Stimulated activated CD8-positive, alpha-beta memory T cell treated with anti-CD3 and anti-CD28 coated beads, Interleukin-4, amount 100 ng/mL, for 1 hour (primary cell): ENCODE measurements at places on chromosomes 5 and 9.

DNA sequence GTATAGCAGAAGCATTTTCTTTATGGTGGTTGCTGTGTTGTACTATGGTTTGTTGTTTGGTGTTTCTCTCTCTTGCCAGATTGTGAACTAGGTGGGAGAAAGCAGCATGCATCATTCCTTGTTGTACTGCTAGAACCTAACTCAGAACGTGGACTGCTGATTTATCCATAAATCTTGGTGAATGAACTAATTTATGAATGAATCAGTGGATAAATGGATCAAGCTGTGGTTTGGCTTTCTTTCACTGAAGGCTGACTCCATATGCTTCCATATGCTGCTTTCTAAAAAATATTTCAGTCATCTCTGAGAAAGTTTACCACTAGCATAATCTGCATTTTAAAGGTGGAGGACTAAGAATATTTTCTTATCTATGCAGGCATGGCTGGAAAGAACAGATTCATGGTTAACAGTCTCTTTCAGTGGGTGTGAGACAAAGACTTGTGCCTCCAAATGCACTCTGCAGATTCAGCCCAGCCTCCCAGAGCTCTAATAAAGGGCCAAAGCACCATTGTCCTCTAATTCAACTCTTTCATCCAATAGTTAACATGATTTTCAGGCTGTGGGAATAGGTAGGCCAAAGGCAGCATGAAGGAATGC is 237.7 kb downstream of the SH3GL2 start:
- no peak for DNase-seq

DNA sequence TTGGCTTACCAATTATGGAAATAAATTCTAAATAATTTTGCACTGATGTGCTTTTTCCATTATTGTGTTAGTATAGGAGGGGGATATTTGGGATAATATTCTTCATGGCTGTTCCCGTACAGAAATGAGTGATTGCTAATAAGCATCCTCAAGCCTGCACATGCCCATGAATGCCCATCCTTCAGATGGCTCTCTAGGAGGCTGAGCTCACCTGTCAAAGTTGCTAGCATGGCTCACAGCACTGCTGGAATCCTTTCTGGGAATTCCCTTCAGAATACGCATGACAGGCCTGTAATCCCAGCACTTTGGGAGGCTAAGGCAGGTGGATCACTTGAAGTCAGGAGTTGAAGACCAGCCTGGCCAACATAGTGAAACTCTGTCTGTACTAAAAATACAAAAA is 124.1 kb downstream of the NXNL2 start:
- DNase-seq, result no peak

DNA sequence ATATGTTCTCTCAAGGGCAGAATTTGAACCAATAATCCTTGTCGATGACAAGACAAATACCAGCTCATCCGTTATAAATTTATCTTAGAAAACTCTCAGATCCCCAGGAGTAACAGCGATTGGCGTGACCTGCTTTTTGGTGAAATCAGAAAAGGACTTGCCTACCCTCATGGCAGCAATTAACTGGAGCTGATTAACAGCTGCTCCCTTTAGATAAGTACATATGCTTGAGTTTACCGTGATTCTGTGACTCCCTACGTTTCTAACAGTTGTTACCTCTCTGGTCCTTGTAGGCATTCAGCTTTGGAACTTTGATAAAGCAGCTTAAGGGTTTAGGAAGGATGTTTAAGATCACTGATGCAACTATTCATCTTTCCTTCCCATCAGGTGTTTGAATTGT is 2.6 kb downstream of the INVS start:
- DNase-seq, result no peak

DNA sequence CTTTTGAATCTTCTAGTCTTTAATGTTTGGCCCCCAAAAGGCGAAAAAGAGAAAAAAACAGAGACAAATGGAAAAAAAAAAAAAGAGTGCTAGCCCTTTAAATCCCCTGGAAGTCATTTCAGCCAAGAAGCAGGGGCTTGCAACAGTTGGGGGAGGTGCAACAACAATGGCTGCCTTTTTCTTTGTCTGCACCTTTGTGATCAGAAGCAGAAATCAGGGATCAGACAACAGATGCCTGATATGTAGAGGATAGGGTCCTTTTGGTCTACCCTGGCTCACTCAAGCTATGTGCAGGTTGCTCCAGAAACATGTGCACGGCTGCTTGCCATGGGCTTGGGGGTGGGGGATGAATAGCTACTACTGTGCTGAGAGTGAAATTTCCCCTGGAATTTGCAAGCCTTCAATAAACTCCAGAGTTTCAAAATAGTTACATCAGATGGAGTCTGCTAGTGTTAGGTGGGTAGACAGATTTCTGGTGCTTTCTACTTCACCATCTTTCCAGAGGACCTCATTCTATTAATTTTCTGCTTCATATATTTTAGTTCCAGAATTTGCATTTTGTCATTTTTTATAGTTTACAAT is 150.9 kb downstream of the FGF18 start:
- DNase-seq, result no peak

DNA sequence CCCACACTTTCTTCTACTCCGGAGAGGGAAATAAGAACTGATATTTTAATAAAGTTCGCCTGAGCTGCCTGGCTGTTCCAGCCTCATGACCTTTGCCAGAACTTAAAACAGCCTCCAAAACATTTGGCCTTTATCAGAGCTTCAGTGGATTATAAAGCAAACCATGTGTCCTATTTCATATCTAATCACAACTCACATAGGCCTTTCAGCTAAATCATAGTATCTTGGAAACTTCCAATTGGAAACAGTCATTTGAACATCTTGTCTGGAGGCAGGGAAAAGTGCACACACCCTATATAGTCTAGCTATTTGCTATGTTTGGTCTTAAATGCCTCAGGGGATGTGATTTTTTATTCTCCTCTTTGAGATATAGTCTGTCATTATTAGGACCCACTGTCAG is 46.0 kb upstream of the FREM1 start:
- DNase-seq, result no peak

- DNase-seq, result no peak
Observed at GRCh38 chr5:147892696-147893296, 13.5 kb downstream of the C5orf46 start.

GRCh38 chr5:37549411-37549810 is 170.3 kb downstream of the WDR70 start:
- no peak for DNase-seq

- no peak for DNase-seq
Observed at GRCh38 chr9:11135851-11136250, 523.0 kb upstream of the PTPRD start.

GRCh38 chr9:100511205-100511604 is 38.3 kb downstream of the TMEFF1 start:
- no peak for DNase-seq

DNA sequence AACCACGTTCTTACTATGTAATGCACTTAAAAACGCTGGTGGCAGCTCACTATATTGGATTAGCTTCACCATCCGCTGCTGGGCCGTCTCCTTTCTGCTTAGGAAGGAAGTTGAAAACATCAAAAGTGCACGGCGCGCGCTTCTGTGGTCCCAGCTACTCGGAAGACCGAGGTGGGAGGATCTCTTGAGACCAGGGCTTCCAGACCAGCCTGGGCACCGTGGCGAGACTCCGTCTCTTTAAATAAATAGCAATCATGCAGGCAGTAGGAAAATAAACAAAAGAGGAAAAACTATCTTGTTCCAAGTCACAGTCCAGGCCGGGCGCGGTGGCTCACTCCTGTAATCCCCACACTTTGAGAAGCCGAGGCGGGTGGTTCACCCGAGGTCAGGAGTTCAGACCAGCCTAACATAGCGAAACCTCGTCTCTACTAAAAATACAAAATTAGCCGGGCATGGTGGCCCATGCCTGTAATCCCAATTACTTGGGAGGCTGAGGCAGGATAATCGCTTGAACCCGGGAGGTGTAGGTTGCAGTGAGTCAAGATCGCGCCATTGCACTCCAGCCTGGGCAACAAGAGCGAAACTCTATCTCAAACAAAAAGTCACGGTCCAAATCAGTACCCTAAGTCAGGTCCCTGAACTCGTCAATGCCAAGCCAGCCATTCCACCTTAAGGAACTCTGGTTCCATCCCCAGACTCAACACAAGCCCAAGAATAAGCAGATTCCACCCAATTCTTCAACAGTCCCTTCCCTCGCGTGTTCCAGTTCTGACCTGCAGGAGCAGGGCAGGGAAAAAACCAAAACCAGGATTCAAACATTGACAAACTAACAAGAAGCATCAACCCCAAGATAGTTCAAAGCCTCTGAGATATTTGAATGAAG is 1.0 kb upstream of the GOLGA1 start:
- DNase-seq, result peak; percentile 26
